ENCODE measurements at places on chromosomes 7 and 10.

GRCh38 chr7:372932-373791 lies 83.2 kb downstream of the FOXL3 start:
- ATAC-seq = no peak

GRCh38 chr10:76925636-76926405 lies 711.8 kb downstream of the KCNMA1 start:
- no peak for ATAC-seq

GRCh38 chr7:44187636-44188416 lies 1.4 kb downstream of the GCK start:
- no peak for ATAC-seq

DNA sequence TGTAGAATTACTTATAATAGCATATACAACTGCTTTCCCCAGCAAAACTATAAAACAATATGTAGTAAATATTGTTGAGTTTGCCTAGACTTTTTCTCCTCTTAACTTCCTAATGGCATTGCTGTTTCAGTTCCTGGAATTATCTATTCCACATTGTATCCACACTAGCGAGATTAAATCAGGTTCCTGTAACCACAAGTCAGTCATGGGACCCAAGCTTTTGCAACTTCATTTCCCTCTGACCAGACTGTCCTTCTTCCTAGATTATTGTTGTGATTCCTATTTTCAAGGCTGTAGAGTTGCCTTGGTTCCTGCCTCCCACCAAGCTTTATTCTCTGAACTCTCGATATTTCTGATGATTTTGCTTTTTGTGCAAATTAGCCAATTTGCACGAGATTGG lies 173.3 kb upstream of the ZNF804B start:
- ATAC-seq = no peak

GRCh38 chr10:11424456-11425295 lies 186.8 kb downstream of the USP6NL start:
- ATAC-seq = no peak

DNA sequence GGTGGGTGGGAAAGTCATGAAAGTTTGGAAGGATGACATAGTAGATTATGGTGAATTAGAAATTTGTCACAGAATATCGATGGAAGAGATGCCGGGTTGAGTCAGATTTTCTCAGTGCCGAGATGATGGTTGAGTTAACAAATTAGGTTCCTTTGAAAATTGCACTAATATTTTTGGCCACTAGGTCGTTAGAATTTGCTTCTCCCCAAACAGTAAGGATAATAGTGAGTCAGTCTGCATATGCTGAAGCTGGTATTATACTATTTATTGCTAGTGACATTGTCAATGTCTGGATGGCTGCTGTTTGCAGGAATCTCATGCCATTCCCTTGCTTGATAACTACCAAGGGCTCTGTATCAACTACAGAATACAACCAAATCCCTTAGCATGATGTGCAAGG lies 37.7 kb upstream of the MINDY3 start:
- no peak for ATAC-seq

DNA sequence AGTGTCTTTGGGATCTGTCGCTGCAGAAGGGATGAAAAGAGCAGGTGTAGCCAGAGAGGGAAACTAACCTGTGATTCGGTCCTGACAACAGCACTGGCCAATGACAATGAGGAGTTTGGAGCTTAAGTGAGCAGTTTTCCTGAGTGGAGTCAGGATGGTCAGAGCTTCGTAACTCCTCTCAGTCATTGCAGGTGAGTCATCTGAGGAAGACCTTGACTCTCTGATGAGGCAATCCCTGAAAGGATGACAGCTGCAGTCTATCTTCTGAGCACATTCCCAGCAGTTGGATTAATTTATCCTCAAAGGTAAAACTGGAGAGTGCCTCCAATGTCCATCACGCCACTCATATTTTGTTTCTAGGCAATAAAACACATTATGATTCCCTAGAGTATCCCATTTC lies 401.9 kb downstream of the POM121L12 start:
- ATAC-seq = no peak

DNA sequence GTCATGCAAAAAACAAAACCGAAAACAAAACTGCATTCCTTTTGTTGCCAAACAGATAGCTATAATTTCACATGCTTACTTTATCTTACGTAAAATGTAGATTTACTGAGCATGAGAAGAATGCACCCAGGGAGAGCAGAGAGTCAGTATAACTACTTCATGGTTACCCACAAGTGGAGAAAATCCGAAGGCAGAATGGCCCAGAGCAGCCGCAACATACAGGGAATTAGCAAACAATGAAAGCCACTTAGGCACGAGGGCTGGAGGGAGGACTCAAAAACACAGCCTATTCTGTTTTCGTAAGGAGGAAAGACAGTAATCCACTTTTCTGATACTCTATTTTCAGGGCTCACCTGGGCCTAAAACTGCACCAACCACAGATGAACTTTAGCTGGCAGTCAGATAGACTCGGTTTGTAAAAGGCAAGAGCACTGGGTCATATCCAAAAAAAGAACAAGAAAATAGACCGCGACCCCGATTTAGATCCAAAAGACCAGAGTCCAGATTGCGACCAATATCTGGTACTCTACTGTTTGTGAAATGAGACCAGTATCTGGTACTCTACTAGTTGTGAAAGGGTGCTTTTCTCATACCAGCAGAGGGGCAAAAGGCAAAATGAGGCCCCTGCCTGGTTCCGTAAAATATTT lies 1.3 kb downstream of the ITPRIP start:
- ATAC-seq = peak; percentile 55

DNA sequence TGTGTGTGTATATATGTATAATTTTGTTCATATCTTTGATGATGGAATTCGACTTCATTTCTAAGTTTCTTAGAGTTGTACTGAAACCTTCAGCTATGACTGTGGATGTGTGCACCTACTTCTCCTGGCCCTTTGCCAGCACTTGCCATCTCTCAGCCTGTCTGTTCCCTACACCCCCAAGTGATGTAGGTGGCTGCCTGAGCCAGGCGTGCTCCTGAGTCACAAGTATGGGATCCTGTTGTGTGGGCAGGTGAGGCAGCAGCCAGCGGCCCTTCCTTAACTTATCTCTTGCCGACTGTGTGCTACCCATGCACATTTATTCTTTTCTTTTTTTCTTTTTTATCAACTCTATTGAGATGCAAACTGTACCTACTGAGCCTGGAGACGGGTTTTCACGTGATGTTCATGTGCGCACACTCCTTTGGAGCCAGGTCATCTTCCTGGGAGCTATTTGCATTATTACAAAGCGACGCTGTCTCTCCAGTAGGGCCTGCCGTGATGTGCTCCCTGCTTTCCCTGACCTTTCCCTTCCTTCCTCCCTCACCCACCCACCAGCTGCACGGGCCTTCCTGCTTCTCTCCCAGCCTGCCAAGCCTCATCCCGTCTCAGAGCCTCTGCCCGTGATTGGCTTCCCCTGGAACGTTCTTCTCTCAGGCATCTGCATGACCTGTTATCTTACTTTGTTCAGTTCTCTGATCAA lies 31.3 kb upstream of the GALNT11 start:
- ATAC-seq = no peak

DNA sequence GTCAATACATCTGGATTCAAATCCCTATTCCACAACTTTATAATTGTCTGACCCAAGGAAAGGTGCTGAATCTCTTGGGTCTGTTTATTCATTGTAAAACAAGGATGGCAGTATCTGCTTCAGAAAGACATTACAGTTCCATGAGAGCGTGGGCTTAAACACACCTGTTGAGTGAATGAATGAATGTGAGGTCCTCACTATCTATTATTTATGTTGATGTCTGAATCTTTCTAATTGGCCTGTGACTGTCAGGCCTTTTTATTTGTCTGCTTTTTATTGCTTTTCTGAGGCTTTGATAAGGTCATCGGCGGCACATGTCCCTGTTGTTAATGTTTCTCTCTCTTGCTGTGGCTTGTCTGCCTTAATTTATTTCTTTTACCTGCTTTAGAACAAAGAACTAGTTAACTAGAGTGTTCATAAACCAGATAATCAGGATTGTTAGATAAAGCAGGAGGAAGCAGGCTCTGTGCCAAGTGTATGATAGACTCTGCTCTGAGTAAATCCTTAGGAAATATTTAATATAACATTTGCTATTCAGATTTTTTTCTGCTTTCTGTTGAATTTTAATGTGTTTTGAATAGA lies 42.3 kb upstream of the CYCS start:
- ATAC-seq = no peak

DNA sequence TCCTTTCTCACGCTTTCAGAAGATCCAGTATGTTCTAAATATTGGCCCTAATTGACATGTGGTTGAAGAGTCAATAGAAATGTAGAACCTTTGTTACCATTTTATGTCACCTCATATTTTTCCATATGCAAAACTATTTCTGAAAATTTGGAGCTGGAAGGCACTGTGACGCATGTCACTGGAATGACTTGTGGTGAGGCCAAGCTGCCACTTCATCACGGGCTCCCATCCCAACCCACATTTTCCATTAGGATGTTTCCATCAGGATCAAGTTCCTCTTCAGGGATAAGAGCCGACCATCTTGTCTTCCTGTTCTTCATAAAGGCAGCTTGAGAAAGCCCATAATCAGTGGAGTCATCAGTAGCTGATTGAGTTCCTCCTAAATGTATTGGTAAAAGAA lies 1241.7 kb downstream of the GATA3 start:
- ATAC-seq = no peak

GRCh38 chr10:30510184-30510931 lies 76.4 kb downstream of the MAP3K8 start:
- peak; percentile 96 for ATAC-seq

DNA sequence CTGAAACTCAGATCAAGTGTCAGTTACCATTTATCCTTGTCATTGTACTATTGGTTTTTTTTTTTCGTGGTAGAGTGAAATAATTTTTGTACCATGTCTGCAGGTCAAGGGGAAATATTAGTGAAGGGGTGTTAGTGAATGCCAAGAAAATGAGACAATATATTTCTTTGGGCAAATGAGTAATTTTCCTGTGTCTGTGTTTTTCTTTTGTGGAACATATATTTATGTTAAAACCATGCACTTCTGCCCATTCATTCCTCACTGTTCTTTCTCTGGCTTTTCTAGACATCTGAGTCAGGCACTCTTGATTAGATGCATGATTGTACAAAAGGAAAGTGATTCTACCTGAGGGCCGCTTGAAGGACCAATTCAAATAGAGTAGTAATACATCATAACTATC lies 161.6 kb downstream of the BICC1 start:
- ATAC-seq = no peak

- no peak for ATAC-seq
Observed at GRCh38 chr10:76049581-76050290, 618.3 kb downstream of the LRMDA start.

DNA sequence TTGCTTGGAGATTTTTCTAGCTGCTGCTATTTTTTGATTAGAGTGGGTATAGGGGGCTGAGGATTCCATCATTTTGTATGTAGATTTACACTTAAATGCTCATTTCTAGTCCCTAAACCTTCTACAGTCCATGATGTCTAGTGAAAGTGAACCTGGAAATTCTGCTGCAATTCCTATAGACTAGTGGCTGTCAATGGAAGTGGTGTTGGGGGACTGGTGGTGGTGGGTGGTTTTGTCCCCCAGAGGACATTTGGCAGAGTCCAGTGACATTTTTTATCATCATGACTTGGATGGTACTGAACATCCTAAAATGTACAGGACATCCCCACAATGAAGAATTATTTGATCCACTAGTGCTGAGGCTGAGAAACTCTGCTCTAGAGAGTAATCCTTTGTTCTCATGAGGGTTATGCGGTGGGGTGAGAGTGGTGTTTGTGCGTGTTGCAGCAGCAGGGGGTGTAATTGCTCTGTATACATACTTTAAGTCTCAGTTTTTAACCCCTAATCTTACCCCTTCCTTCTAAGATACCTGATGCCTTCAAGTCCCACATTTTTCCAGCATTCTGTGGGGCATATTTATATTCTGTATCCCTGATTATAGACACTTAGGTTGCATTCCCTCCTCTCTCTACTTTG lies 35.0 kb downstream of the KIF11 start:
- no peak for ATAC-seq

DNA sequence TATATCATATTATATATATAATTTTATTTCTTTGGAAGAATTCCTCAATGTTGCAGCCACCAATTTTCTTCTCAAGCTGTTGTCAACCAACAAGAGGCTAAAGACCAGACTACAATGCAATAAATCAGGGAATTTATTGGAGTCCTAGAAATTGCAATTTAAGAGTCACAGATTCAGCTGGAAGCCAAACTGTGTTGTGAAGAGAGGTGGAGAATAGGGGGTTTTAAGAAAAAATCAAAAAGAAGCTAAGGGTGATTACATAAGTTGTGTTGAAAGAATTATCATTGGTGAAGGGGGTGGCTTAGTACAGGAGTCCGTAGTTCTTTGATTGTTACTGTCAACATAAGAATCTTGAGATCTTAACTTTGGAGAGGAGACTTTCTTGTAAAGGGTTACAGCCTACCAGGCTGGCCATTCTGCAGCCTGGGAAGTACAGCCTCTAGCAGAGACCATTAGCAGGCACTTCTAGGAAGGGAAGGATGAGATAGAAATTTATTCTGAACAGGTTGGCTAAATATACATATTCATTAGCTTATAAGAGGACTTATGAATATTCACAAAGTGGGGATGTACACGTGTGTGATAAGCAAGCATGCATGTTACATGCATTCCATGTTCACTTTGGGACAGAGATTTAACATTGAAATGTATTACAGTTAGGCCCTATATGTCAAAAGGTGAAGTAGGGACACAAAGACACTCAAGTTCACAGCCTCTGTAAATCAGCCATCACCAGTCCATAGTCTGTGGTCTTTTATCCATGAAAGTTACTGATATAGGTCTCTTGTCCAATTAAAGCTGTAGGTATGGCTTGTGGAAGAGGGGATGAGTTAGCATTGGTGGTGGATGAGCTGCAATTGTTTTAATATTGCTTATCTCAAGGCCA lies 8.3 kb upstream of the TMEM168 start:
- no peak for ATAC-seq

- peak; percentile 17 for ATAC-seq
Observed at GRCh38 chr7:154568346-154568745, 434.6 kb downstream of the PAXIP1 start.

- ATAC-seq = no peak
Observed at GRCh38 chr10:78255796-78256638, 222.4 kb downstream of the RPS24 start.

GRCh38 chr10:86205306-86206239 lies 161.0 kb downstream of the GRID1 start:
- no peak for ATAC-seq

GRCh38 chr7:81231301-81231838 lies 312.5 kb upstream of the SEMA3C start:
- no peak for ATAC-seq

DNA sequence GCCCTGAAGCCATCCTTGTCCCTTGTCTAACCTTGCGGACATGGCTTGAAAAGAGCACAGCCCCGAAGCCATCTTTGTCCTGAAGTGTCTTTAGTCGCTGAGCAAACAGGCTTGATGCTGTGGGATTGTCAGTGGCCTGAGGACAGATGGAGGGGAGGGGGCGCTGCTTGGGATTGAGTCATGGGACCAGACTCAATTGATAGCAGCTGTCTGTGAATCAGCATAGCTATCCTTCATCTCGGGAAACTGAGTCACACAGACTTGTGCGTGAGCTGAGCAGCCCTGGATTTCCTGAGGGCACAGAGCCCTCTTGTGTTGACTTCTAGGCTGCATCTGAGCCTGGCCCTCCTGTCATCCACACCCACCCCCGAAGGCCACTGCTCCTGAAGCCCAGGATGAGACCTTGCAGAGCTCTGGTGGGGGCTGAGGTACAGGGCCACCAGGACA lies 14.4 kb downstream of the MYO1G start:
- no peak for ATAC-seq

- ATAC-seq = no peak
Observed at GRCh38 chr7:112182749-112183148, 23.4 kb downstream of the DOCK4 start.
